ENCODE measurements at places on chromosomes 7 and 10. TPM values are rescaled to one million over a fixed set of nuclear protein-coding genes. Genes with fewer than 3 reads are reported as not detected.

The WEE2 gene
- polyA plus RNA-seq = 0.35 TPM

The SUN3 gene
- 0.11 TPM for polyA plus RNA-seq

The IGF2BP3 gene
- polyA plus RNA-seq = 57.9 TPM

GRCh38 chr10:72058989-72059842 lies 29.1 kb downstream of the SPOCK2 start:
- no peak for DNase-seq

DNA sequence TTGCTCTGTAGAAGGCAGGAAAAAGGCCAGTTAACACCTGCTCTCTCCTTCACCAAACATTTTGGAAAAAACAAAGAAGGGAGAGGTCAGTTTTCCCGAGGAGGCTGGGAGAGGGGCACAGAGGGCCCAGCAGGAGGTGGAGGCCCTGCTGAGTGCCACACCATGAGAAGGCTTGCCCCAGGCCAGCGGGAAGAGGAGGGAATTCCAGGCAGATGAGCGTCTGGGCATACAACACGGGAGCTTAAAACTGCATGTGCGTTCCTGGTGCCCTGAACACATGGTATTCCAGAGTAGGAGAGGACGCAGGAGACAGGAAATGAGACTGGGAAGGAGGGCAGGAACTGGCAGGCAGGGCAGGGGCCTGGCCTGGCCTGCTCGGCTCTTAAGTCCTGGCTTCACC lies 182.4 kb downstream of the CCDC3 start:
- no peak for DNase-seq

DNA sequence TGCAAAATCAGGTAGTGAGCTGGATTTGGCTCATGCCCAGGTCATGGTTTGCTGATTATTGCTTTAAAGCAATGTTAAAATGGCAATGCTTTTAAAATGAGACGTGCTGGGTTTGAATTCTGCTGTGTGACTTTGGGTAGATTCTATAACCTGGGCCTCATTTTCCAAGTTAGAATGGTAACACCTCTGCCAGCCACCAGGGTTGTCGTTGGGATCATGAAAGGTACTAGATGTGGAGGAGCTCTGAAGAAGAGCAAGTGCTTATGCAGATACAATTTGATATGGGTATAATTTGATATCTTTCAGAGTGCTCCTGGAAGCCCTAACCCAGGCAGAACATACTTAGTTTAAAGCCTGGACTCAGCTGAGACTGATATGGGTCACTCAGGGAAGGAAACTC lies 60.0 kb downstream of the EVX1 start:
- DNase-seq = no peak

DNA sequence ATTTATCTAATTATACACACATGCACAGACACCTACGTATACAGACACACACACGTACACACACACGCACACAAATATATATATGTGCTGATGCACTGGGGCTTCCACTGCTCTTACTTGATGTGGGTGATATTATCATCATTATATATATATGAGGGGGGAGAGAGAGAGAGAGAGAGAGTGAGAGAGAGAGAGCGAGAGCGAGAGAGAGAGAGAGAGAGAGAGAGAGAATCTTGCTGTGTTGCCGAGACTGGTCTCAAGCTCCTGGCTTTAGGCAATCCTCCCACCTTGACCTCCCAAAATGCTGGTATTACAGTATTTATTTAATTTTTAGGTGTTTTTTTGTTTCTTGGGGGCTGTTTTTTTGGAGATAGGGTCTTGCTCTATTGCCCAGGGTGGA lies 3.6 kb upstream of the RABGEF1 start:
- DNase-seq = no peak
